ENCODE measurements at places on chromosomes 11 and 22.

GRCh38 chr11:77596626-77597025 lies 6.9 kb downstream of the AQP11 start:
- DNase-seq = no peak

DNA sequence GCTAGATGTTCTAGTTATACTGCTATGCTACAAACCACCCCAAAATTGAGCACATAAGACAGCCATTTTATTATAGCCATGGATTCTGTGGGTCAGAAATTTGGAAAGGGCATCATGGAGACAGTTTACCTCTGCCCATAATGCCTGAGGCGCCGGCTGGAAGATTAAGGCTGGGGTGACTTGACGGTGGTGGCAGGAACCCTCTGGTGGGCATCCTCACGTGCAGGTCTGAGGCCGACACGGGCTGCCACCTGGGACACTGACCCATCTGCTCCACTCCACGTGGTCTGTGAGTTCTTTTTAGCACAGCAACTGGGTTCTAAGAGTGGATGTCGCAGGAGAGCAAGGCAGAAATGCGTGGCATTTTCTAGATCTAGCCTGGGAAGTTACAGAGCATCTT lies 40.0 kb upstream of the PRDM11 start:
- no peak for DNase-seq

DNA sequence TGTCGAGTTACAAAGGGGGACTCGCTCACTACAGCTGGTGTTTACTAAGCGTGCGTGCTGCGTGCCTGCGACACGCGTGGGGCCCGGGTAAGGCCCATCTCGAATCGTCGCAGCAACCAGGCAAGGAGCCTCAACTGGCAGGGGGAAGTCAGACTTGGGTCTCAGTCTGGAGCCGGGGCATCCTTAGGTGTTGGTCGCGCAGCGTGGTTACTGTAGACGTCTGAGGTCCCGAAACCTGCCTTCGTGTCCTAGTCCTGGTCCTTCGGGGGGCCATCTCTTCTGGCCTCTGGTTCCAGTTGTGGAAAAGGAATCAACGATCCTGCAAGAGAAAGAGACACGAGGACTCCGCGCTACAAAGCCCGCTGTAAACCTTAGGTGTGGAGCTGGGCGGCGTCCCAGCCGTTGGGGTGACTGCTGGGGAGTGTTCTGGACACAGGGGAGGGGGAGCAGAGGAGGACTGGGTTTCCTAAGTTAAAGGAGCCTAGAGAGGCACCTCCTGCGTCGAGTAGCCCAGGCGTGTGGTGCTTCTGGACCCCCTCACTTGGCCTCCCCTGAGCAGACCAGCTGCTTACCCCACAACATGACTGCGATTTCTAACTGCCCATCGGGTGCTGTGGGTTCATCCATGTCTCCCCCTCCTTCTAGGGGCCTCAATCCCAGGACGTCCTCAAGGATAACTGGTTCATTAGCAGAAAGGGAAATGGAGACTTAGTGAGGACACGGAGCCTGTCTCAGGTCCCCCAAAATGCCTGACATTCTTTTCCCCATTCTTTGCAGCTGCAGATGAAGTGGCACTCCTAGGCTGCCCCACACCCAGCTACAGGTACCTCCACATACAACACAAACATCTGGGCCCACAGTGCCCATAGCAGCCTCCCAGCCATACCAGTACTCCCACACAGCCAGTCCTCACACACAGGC lies 4.9 kb upstream of the WNT11 start:
- DNase-seq = no peak

DNA sequence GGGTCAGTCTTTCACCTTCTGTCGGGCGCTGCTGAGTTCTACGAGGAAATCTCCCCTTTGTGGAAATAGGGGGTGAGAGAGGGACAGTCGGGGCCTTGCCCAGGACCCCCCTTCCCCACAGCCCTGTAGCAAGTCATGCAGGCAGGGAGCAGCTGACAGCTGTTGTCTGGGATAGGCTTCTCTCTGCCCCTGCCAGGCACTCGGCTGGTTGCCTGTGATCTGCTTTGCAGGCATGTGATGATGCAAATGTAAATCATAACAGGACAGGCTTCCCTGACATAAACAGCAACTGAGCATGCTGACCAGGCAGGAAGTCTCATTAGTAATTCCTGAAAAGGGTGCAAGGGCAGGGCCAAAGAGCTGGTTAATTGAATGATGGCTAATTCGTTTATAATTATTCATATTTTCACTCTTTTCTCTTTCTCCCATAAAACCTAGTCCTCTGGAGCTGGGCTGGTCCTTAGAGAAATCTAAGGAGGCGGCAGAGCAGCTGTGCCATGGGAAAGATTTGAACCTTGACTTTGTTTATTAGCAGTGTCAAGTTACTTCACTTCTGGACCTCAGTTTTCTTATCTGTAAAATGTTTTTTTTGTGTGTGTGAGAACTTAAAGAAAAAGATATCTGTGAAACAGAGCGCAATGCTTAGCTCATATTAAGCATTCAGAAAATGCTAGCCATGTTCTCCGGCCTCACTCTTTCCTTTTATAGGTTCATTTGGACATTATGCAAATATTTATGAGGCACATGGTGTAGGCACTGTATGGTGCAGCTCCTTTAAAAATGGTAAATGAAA lies 129.7 kb downstream of the LDLRAD3 start:
- no peak for DNase-seq

- DNase-seq = no peak
Observed at GRCh38 chr11:120601536-120601935, 90.0 kb downstream of the GRIK4 start.

DNA sequence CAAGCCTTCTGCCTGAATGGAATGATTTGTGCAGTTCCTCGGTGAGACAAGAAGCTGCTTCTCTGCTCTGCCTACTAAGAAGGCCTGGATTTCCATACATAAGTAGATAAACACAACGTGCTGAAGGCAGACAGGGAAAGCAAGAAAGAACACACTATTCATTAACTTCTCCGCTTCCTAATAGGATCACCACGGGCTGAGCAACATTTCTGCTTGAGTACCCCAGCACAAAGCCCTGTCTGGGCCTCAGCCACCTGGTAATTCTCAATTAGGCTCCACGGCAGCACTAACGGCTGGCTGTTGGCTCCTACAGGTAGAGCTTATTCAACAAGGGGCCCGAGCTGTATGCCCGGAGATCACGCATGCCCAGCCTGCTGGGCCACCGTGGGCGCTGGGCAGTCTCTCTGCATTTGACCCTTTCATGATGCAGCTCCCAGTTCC lies 1156.6 kb downstream of the TBC1D22A start:
- no peak for DNase-seq

DNA sequence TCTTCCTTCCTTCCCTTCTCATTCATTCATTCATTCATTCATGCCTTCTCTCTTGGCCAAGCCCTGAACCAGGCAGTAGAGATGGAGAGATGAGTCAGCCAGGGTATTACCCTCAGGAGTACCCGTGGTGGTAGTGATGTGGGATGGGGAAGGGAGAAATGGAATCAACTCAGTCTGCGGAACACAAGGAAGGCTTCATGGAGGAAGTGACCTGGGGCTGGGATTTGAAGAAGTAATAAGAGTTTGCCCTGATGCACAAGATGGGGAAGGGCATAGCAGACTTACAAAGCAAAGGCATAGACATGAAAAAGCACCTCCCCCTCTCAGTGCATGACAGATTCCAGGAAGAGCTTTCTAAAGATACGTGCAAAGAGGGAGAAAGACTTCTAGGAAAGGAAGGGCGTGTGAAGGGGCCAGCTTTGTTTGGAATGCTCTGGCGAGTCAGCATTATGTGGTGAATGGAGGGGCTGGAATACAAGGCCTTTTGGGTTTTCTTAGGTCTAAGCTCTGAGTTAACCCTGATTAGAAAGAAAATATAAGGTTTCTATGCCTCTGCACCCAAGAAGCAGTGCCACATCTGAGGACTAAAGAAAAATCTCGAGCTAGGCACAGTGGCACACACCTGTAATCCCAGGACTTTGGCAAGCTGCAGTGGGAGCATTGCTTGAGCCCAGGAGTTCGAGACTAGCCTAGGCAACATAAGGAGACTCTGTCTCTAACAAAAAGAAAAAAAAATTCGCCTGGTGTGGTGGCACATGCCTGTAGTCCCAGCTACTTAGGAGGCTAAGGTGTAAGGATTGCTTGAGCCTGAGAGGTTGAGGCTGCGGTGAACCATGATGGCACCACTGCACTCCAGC lies 36.4 kb upstream of the ACER3 start:
- peak; percentile 82 for DNase-seq

Measured in inflammatory macrophage treated with lipopolysaccharide for 4 hours (primary cell).